NCI-H1930 (cell line): ENCODE measurements at places on chromosomes 2 and 18.

- no peak for DNase-seq
Measured at GRCh38 chr2:28269019-28269784, 123.5 kb upstream of the FOSL2 start.

DNA sequence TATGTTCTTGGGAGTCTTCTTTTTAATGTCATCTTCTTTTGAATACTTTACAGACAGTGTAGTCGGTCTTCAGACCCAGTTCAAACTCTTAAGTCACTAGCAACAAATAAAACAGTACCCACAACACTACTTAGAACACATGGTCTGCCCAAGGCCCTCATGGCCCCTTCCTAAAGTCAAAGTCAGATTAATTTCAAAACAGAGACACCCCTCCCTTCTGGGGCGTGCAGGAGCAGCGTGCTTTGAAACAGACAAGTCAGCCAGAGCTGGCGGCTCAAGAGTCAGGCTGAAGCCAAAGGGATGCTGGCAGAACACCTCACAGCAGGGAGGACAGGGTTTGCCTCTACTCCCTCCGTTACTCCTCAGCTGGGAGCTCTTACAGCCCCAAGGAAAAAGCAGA, 77.5 kb downstream of the TFCP2L1 start:
- DNase-seq, result no peak

GRCh38 chr2:237208373-237209260, 122.9 kb downstream of the COPS8 start:
- no peak for DNase-seq

- DNase-seq, result no peak
Measured at GRCh38 chr2:117820444-117820843, 6.0 kb downstream of the DDX18 start.

GRCh38 chr2:36469710-36470109, 114.1 kb downstream of the CRIM1 start:
- DNase-seq, result no peak
